Hematopoietic multipotent progenitor cell treated with erythropoietin and hydrocortisone succinate and interleukin-3 and kit ligand, for 15 days (in vitro differentiated cells): ENCODE measurements at places on chromosomes 11 and 22.

- no peak for DNase-seq
Observed at GRCh38 chr11:127804747-127805400, 782.5 kb downstream of the ETS1 start.

GRCh38 chr22:30234786-30235470, 11.6 kb downstream of the LIF start:
- DNase-seq, result no peak

GRCh38 chr11:114832532-114833125, 154.3 kb downstream of the NXPE2 start:
- DNase-seq, result no peak

DNA sequence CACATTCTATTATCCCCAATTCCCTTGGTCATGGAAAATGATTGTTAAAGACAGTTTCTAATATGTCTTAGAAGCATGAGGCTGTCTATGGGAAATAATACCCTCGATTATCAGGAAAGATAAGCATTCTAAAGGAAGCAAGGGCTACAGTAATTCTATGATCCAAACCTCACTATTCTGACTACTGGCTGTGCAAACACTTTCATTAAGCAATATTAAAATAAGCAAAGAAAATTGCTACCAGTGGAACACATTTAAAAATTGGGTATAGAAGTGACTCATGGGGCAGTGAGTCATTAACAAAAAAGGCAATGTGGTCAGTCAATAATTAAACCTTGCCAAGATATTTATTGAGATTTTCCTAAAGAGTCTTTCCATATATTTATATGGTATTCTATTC, 1415.2 kb upstream of the TENM4 start:
- no peak for DNase-seq

DNA sequence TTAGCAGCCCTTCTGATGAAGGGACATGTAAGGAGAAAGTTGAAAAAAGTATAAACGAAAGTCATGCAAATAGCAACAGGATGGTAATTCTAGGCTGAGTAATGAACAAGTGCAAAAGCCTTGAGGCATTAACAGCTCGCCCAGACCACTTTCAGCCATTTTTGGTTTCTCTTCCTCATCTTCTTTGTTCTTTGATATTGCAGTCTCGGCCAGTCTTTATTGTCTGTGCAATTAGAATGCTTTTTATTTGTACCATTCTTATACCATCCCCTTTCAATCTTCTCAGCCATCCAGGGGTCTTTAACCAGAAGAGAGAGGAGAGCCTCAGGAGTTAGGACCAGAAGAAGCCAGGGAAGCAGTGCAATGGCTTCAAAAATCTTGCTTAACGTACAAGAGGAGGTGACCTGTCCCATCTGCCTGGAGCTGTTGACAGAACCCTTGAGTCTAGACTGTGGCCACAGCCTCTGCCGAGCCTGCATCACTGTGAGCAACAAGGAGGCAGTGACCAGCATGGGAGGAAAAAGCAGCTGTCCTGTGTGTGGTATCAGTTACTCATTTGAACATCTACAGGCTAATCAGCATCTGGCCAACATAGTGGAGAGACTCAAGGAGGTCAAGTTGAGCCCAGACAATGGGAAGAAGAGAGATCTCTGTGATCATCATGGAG, 7.3 kb downstream of the TRIM34 start:
- no peak for DNase-seq

DNA sequence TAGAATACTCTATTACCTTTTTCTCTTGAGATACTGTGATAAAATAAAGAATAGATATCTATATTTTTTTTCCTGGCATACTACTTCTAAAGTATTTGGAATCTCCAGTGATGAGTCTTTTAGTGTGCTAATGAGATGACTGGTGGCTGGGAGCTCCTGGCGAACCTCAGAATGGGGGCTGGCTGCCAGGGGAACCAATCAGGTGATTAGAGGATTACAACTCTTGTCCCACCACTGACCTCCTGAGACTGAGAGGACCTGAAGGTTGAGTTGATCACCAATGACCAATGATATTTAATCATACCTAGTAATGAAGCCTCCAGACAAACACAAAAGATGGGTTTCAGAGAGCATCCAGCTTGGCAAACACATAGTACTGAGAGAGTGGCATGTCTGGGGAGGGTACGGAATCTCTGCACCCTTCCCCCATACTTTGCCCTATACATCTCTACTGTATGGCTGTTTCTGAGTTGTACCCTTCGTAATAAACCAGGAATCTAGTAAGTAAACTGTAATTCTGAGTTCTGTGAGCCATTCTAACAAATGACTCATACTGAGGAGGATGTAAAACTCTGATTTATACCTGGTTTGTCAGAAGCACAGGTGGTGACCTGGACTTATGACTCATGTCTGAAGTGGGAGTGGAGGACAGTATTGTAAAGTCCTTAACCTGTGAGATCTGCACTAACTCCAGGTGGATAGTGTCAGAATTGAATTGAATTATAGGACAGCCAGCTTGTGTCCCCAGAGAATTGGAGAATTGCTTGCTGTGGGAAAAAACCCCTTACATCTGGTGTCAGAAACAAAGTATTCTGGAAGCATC, 325.3 kb upstream of the LRRC4C start:
- no peak for DNase-seq
